ENCODE measurements at places on chromosomes 7 and 10.

DNA sequence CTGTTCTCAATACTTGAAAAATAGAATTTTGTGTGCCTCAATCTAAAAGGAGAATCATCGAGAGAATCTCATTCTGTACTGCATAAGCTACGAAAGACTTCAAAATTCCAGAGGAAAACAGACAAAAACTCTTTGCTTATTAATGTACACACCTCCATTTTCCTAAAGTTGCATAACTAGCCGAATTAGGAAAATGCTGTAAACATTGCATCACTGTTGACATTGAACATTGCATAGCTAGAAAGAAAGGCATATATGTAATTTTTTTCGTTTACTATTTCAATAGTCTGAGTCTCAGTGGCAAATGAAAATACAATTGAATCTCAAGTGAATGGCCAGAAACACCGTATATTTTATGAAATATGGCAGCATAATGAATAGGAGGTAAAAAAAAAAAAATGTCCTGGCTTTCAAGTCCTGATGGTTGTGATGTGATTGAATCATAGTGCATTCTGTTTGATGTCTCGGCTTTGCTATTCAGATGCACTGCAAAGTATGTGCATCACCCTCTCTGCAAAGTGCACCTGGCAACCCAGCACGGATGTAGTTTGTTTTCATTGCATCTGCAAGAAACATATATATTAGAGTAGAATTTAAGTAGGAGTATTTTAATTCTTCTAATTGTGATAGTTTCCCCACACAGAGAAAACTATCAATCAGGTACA lies 196.7 kb downstream of the VTI1A start:
- DNase-seq: no peak

DNA sequence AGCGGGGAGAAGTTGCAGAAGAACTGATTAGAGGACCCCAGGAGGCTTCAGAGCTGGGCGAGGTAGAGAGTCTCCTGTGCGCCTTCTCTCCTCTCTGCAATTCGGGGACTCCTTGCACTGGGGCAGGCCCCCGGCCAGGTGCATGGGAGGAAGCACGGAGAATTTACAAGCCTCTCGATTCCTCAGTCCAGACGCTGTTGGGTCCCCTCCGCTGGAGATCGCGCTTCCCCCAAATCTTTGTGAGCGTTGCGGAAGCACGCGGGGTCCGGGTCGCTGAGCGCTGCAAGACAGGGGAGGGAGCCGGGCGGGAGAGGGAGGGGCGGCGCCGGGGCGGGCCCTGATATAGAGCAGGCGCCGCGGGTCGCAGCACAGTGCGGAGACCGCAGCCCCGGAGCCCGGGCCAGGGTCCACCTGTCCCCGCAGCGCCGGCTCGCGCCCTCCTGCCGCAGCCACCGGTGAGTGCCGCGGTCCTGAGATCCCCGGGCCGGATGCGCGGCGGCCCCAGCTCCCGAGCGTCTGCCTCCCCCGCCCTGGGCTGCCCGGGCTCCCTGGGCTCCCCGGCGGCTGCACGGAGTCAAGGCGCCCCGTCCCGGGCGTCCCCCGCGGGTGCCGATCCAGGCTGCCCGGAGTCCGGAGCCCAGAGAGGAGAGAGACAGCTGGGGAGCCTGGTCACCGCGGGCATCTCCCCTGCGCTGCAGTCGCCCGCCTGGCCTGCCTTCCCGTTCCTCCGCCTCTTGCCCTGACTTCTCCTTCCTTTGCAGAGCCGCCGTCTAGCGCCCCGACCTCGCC lies at the start of gene PLAU:
TSS of gene PLAU (plus strand) at position 369 of the 789 bp plus-strand sequence. CDS start 424 bp downstream, outside the sequence.
- no peak for DNase-seq

DNA sequence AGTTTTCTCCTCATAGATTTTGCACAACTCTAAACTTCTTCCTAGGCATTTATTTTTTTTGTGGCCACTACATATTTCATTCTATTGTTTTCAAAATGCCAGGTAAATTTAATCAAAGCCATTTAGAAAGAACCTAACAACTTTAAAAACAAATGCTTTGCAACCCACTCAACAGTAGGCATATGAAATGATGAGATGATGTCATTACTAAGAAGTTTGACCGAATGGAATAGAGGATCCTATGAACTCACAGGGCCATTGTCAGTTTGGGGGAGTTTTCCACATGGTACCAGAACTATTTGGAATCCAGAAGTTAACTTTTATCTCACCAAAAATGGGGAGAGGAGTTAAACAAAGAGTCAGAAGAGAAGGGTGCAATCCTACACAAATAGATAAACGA lies 100.7 kb upstream of the INHBA start:
- no peak for DNase-seq

GRCh38 chr10:33410096-33410859 lies 75.8 kb upstream of the NRP1 start:
- DNase-seq: no peak

DNA sequence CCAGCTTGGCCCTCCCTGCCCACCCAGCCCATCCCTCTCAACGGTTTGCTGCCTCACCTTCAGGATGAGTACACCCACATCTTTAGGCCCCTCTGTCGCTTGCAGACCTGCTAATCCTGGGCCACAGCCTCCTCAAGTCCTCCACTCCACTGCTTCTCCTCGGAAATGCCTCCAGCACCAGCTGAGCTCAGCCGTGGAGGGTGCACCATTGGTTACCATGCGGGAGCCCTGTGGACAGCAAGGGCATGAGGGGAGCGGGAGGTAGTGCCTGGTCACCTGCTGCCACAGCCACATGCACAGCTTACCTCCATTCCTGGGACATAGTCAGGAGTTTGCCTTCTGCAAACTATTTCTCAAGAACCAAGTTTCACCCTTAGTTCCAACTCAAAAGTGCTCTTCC lies 286.3 kb upstream of the ZMIZ1 start:
- no peak for DNase-seq

GRCh38 chr10:116143673-116144222 lies 129.3 kb downstream of the GFRA1 start:
- no peak for DNase-seq

DNA sequence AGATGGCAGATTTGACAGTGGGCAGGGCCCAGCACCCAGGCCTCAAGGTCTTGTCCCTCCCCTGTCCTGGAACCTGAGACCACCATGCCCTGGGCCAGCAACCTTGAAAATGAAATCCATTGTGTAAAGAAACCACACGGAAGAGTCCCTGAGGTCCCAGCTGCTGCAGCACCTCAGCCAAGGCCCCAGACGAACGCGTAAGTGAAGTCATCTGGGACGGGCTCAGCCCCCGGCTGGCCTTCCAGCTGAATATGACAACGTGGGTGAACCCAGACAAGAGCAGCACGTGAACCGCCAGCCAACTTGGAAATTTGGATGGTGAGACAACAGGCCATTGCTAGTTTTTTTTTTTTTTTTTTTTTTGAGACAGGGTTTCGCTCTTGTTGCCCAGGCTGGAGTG lies 70.3 kb downstream of the CYTH3 start:
- no peak for DNase-seq

DNA sequence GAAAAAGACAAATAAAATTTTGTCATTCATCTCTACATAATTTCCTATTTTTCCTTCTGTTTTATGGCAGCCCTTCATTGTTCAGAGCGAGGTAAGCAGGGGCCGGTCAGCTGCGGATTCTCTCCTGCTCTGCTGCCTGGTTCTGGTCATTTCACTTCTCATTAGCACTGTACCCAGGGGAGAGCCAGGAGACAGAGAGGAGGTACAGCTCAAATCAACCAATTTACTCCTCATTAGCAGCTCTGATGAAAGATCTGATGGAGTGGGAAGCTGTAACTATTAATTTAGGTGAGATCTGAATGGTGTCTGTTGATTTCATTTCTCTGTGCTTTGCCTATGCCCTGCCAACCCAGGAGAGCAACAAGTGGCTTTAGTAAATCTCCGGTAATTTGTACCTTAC lies 241.5 kb upstream of the PFKP start:
- DNase-seq: no peak

- no peak for DNase-seq
These were observed 3.7 kb downstream of the PLPP4 start for GRCh38 chr10:120460776-120461175.

- DNase-seq: no peak
These were observed 45.6 kb downstream of the SORCS1 start for GRCh38 chr10:107118866-107119265.

DNA sequence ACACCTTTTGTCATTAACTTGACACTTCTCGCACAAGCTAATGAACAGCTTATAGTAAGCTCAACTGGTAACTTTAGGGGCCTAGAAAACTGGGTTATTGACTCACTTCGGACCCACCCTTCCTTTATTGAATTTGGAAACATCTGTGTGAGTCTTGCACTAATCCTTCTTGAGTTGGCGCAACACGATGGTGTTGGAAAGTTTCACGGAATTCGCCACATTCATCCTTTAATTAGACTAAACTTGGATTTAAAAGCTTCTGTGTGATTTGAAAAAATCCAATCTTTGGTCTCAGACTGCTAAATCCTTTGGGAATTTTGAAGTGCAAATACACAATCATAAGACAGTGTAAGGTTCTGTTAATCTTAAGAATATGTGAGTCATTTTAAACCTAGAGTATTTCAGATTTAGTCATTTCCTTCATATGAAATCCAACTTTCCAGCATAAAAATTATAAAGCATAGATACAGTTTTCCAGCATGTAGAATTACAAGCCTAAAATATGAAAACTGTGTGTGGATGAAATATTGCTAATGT lies 15.1 kb downstream of the FZD8 start:
- no peak for DNase-seq
